ENCODE measurements at places on chromosomes 2 and 18. TPM values are rescaled to one million over a fixed set of nuclear protein-coding genes. Genes with fewer than 3 reads are reported as not detected.
A peak's percentile ranks its signal among the peaks of the same experiment; 100 is the strongest.

GRCh38 chr2:81481994-81482368, 1177.4 kb upstream of the LRRTM1 start:
- no peak for DNase-seq
- H3K27me3 ChIP-seq = no peaks in the 10 kb centered on the region
- no peaks in the 10 kb centered on the region for H3K36me3 ChIP-seq
- no peak overlapping the region for H3K4me3 ChIP-seq

DNA sequence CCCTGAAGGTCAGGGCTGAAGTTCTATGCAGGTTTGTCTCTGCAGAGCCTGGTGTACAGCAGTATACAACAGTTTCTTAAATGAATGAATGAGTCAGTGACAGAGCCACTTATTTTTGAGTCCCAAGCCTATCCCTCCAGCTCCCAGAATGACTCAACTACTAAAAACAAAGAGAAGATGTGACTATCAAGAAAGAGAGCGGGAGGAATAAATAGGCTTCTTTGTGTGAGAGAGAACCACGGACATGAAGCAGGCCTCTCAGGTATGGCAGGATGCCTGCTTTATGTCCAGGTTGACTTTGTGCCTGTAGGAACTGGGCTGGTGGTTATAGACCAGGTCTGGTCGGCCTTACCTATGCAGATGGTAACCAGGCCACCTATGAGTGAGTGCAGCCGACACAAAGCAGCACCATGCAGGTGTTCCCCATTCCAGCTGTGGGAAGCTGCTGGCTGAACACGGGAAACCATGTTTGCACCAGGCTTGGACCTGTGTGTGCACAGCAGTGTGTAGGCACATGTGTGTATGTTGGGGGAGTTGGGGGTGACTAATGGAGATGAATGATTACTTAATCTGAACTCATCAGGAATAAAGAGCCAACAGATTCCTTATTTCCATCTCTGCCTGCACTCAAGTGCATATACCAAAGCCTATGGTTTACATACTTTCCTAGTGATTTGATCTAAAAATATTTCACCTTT, 171.0 kb downstream of the OSR1 start:
- H3K4me1 ChIP-seq = no peaks in the 10 kb centered on the region
- no peak overlapping the region for H3K27ac ChIP-seq
- DNase-seq = no peak
- H3K4me3 ChIP-seq = no peak overlapping the region
- H3K36me3 ChIP-seq = no peaks in the 10 kb centered on the region
- no peaks in the 10 kb centered on the region for H3K27me3 ChIP-seq

DNA sequence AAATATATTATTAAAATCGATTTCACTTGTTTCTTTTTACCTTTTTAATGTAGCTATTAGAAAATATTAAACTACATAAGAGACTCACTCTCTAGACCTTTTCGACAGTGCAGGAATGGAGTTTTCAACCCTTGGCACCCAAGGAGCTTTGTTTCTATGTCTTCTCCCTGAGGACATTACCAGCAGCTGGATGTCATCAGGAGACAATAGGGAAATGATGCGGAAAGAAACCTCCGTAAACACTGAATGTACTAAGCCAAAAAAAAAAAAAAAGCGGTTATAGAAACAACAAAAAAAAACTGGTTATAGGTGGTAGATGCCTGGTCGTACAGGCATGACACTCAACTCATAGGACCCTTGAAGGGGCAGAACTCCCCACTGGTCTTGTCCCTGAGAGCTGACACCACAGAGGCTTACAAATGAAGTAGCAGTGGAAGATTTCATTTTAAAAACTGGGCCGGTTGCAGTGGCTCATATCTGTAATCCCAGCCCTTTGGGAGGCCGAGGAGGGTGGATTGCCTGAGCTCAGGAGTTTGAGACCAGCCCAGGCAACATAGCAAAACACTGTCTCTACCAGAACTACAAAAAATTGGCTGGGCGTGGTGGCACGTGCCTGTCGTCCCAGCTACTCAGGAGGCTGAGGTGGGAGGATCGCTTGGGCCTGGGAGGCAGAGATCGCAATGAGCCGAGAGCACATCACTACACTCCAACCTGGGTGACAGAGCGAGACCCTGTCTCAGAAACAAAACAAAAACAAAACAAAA, 23.8 kb downstream of the THAP4 start:
- no peaks in the 10 kb centered on the region for H3K27me3 ChIP-seq
- DNase-seq = no peak
- H3K4me3 ChIP-seq = no peak overlapping the region
- H3K4me1 ChIP-seq = no peaks in the 10 kb centered on the region
- H3K27ac ChIP-seq = no peak overlapping the region
- no peaks in the 10 kb centered on the region for H3K36me3 ChIP-seq

- H3K36me3 ChIP-seq = no peaks in the 10 kb centered on the region
- 0 out of 2 replicates have a peak, but pooled peaks cover 7% of the 10 kb centered on the region for H3K4me1 ChIP-seq
- H3K27me3 ChIP-seq = no peaks in the 10 kb centered on the region
- DNase-seq = no peak
- H3K4me3 ChIP-seq = no peak overlapping the region
Observed at GRCh38 chr2:208496129-208496528, 89.5 kb downstream of the PTH2R start.

GRCh38 chr18:28044036-28044435, 132.9 kb downstream of the CDH2 start:
- DNase-seq = no peak
- no peak overlapping the region for H3K27ac ChIP-seq
- no peaks in the 10 kb centered on the region for H3K36me3 ChIP-seq

DNA sequence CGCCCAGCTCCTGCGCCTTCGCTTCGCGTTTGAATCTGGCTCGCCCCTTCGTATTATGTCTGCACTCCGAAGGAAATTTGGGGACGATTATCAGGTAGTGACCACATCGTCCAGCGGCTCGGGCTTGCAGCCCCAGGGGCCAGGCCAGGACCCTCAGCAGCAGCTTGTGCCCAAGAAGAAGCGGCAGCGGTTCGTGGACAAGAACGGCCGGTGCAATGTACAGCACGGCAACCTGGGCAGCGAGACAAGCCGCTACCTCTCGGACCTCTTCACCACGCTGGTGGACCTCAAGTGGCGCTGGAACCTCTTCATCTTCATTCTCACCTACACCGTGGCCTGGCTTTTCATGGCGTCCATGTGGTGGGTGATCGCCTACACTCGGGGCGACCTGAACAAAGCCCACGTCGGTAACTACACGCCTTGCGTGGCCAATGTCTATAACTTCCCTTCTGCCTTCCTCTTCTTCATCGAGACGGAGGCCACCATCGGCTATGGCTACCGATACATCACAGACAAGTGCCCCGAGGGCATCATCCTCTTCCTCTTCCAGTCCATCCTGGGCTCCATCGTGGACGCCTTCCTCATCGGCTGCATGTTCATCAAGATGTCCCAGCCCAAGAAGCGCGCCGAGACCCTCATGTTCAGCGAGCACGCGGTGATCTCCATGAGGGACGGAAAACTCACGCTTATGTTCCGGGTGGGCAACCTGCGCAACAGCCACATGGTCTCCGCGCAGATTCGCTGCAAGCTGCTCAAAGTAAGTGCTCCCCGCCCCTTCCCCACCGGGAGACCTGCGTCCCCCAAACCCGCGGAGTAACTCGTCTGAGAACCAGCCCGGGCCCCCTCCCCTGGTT, 453 bp downstream of the KCNJ3 start:
- no peak overlapping the region for H3K27ac ChIP-seq
- H3K4me3 ChIP-seq = no peak overlapping the region
- H3K27me3 ChIP-seq = no peaks in the 10 kb centered on the region

GRCh38 chr2:235810252-235810651, 316.4 kb downstream of the AGAP1 start:
- DNase-seq = no peak
- H3K27me3 ChIP-seq = no peaks in the 10 kb centered on the region
- H3K4me1 ChIP-seq = no peaks in the 10 kb centered on the region

DNA sequence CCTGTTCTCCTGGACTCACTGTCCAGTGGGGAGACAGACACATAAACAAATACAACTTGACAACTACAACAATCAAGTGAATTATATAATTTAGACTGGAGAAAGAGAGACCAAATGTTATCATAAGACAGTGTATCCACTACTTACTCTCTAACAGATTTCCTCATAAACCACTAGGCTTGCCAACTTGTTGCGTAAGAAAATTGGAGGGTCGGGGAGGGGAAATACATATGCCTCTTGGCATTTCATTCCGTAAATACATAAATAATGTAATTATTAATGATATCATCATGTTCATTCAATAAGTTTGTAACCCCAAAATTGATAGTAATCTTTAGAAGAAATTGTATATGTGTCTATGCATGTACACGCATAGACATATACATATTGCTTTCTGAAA, 14.9 kb downstream of the RAB6D start:
- no peaks in the 10 kb centered on the region for H3K36me3 ChIP-seq
- no peak overlapping the region for H3K27ac ChIP-seq
- no peak for DNase-seq

DNA sequence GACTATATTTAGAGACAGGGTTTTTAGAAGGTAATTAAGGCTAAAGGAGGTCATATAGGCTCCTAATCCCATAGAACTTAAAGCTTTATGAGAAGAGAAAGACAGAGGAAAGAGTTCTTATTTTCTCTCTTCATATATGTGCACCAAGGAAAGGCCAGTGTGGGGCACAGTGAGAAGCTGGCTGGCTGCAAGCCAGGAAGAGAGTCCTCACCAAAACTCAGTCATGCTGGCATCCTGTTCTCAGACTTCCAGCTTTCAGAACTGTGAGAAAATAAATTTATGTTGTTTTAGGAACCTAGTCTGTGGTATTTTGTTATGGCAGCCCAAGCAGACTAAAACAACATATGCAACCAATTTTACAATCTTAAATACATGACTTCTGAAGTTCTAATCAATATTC, 31.5 kb upstream of the ATIC start:
- no peak overlapping the region for H3K27ac ChIP-seq
- H3K36me3 ChIP-seq = no peaks in the 10 kb centered on the region
- no peaks in the 10 kb centered on the region for H3K27me3 ChIP-seq
- no peaks in the 10 kb centered on the region for H3K4me1 ChIP-seq

DNA sequence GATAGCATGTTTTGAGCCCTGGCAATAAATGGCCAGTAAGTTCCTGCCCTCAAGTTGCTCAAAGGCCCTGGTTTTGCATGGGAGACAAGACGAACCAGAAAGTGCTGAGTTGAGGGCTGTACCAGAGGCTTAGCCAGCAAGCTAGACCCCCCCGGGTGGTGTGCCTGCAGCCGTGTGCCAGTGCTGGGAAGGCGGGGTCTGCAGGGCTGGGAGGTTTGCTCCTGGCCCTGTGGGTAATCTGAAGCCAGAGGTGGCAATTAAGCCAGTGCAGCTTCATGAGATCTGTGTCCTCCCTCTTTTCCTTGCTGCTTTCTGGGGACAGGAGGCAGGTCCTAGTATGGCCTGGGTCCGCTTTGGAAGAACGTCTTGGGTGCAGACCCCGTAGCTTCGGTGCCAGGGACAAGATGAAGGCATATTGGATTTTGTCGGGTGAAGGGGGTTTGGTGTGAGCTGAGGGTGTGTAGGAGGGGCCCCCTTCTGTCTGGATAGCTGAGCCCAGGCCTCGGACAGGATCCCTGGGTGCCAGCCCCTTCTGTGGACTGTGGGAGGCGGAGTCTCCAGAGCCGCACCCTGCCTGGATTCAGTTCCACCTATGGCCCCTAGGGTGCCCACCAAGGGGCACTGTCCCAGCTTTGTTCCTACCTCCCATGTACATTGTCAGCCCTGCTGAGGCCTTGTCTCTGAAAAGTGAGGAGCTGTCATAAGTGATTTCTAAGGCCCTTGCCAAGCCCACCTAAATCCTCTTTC, 15.6 kb downstream of the ATOH8 start:
- H3K27me3 ChIP-seq = no peaks in the 10 kb centered on the region
- H3K4me3 ChIP-seq = no peak overlapping the region
- H3K27ac ChIP-seq = no peak overlapping the region
- no peaks in the 10 kb centered on the region for H3K36me3 ChIP-seq

DNA sequence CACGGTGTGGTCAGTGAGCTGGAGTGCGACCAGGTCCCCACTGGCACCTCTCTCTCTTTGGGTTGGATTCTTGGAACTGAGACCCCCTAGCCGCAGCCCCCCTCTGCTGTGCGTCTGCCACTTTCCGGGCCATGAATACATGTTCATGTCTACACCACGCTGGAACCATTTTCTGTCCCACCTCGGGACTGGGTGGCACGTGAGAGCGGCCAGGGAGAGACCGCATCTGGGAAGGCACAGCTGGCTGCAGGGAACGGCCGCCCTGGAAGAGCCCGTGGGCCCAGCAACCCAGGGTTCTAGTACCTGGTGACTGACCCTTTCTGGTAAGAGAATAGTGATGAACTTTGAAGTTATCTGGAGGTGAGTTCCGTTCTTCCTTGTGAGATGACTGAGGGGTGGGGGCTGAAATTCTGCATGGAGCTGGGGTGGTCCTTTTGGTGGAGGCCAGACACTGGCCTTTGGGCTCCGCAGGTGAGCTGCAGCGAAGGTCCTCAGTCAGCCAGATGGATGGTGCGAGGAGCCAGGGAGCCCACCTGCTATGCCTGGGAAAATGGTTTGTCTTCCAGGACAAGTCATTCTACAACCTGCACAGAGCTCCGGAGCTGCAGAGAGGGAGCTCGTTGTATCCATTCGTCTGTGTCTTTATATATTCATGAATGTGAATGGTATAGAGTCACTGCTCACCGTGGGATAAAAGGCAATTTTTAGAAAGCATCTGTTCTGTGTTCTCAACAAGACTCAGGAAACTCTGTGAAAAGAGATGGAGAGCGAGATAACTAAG, 223.5 kb downstream of the NDUFA10 start:
- no peak overlapping the region for H3K27ac ChIP-seq
- DNase-seq = no peak
- no peaks in the 10 kb centered on the region for H3K4me1 ChIP-seq
- no peaks in the 10 kb centered on the region for H3K36me3 ChIP-seq

GRCh38 chr18:3513481-3513880, 63.5 kb downstream of the TGIF1 start:
- H3K4me3 ChIP-seq = no peak overlapping the region
- no peaks in the 10 kb centered on the region for H3K27me3 ChIP-seq
- H3K36me3 ChIP-seq = no peaks in the 10 kb centered on the region
- no peak overlapping the region for H3K27ac ChIP-seq

GRCh38 chr2:122145856-122146255, 390.4 kb downstream of the TSN start:
- no peaks in the 10 kb centered on the region for H3K27me3 ChIP-seq
- H3K4me3 ChIP-seq = no peak overlapping the region
- no peak for DNase-seq
- no peaks in the 10 kb centered on the region for H3K36me3 ChIP-seq
- H3K4me1 ChIP-seq = no peaks in the 10 kb centered on the region

- H3K27me3 ChIP-seq = no peaks in the 10 kb centered on the region
- H3K27ac ChIP-seq = no peak overlapping the region
- H3K4me3 ChIP-seq = no peak overlapping the region
- DNase-seq = no peak
- H3K4me1 ChIP-seq = peaks cover 18% of the 10 kb centered on the region
Observed at GRCh38 chr2:237696461-237696860, 69.1 kb downstream of the LRRFIP1 start.

- H3K4me3 ChIP-seq = no peak overlapping the region
- peak; percentile 40 for DNase-seq
- H3K4me1 ChIP-seq = peaks cover 11% of the 10 kb centered on the region
- H3K27me3 ChIP-seq = no peaks in the 10 kb centered on the region
- H3K36me3 ChIP-seq = no peaks in the 10 kb centered on the region
Observed at GRCh38 chr2:158232476-158232875, 130.8 kb downstream of the UPP2 start.

Gene TGOLN2
- total RNA-seq = 109 TPM

Gene PIEZO2
- 0.11 TPM for total RNA-seq

Gene FNDC4
- total RNA-seq = 2.5 TPM

Gene ANKRD30B
- total RNA-seq = 0.44 TPM

Gene CUL3
- 66.3 TPM for total RNA-seq

Gene ACADL
- not detected for total RNA-seq

Gene FSHR
- total RNA-seq = 1.0 TPM
